ENCODE measurements at places on chromosomes 13 and 19.

- H3K27ac ChIP-seq: no peak overlapping the region
- no peaks in the 10 kb centered on the region for H3K27me3 ChIP-seq
- no peak overlapping the region for H3K4me3 ChIP-seq
- no peak for DNase-seq
- no peaks in the 10 kb centered on the region for H3K36me3 ChIP-seq
- peaks cover 1% of the 10 kb centered on the region for H3K4me1 ChIP-seq
These were observed 31.7 kb downstream of the CEBPG start for GRCh38 chr19:33405254-33405552.

GRCh38 chr19:43624933-43625332 is 5.5 kb upstream of the ZNF428 start:
- peak overlapping the region; percentile 40 for H3K4me3 ChIP-seq
- peak; percentile 81 for DNase-seq
- H3K36me3 ChIP-seq: peaks cover 4% of the 10 kb centered on the region
- no peak overlapping the region for H3K27ac ChIP-seq
- peaks cover 13% of the 10 kb centered on the region for H3K4me1 ChIP-seq
- H3K27me3 ChIP-seq: peaks cover 9% of the 10 kb centered on the region

GRCh38 chr13:73596382-73596781 is 537.6 kb downstream of the KLF5 start:
- no peaks in the 10 kb centered on the region for H3K36me3 ChIP-seq
- DNase-seq: no peak
- H3K27ac ChIP-seq: no peak overlapping the region
- no peak overlapping the region for H3K4me3 ChIP-seq

DNA sequence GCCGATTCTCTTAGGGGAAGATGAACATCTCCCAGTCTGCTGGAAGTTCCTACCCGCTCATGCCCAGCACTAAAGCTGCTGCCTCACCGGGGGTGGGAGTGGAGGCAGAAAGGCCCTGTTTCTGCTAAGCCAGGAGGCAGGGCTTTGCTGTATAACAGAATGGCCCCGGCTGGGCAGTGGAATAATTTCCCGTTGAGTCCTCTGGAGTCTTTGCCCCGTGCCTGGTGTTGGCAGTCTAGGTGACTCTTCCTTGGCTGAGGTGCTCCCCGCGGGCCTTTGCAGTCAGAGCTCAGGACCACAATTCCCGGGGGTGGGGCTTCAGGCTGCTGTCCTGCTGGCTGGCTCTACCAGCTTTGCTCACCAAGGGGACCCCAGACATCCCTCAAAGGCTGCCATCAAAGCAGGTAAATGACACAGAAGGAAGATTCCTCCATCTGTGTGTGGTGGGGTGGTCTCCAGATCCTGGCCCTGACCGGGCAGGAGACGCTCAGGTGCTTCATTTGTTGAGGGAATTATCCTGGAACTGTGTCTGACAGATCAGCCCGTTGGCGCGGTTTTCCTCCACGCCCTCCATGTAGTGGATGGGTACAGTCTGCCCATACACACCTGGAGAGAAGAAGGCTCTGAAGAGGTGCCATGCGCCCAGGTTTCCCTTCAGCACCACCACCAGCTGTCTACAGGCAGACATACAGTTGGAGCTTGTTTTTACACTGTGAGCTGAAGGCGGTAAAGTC is 209.9 kb downstream of the TEX29 start:
- no peak overlapping the region for H3K27ac ChIP-seq
- H3K27me3 ChIP-seq: peaks cover 56% of the 10 kb centered on the region
- H3K36me3 ChIP-seq: no peaks in the 10 kb centered on the region
- DNase-seq: no peak
- H3K4me3 ChIP-seq: no peak overlapping the region

GRCh38 chr19:16791942-16792341 is 37.3 kb upstream of the SIN3B start:
- peaks cover 4% of the 10 kb centered on the region for H3K36me3 ChIP-seq
- H3K27me3 ChIP-seq: peaks cover 13% of the 10 kb centered on the region
- no peak overlapping the region for H3K4me3 ChIP-seq
- H3K27ac ChIP-seq: no peak overlapping the region
- H3K4me1 ChIP-seq: no peaks in the 10 kb centered on the region

DNA sequence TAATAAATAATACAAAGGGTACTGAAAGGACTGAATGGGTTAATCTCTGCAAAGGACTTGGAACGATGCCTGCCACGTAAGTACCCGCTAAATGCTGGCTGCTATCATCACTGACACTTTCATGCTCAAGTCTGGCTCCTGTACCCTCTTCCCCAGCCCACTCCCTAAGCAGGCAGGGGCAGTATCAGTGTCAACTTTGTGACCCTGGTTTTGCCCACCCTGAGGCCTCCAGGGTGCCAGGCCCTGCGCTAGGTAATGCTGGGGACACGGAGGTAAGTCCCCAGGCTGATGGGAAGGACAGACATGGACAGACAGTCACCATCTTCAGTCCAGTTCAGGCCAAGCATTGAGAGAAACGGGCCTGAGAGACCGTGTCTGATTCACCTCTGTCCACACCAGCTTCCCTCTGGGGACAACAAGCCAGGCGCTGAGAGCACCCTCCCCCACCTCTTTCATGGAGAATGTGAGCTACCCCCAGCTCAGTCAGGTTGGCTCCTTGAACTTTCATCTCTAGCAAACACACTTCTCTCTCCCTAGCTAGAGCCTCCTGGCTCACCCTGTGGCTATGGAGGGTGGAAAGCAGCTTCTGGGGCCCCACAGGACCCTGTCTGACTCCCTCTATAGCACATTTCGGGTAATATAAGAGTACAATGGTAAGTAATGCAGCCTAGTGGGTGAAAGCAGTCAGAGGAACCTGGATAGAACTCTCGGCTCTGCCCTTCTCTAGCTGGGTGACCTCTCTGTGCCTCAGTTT is 800 bp downstream of the ETFB start:
- peak overlapping the region; percentile 95 for H3K27ac ChIP-seq
- peaks cover 41% of the 10 kb centered on the region for H3K36me3 ChIP-seq
- no peaks in the 10 kb centered on the region for H3K27me3 ChIP-seq
- H3K4me1 ChIP-seq: peaks cover 63% of the 10 kb centered on the region
- H3K4me3 ChIP-seq: peak overlapping the region; percentile 89
- DNase-seq: no peak

DNA sequence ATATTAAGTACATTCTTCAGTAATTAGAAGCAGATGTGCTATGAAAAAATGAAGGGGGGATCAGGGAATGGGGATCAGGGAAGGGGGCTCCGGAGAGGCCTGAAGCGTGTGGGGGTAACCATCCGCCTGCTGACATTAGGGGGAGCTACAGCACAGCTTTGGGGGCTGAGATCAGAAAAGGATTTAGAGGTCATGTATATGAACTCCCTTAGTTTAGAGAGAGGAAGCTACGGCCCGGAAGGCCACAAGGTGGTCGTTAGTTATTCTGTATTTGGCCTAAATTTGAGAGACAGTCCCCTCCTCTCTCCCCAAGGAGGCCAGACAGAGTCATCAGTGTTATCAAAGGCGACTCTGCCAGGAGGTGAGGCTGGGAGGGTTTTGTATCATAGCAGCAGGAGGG is 99.0 kb downstream of the TM9SF2 start:
- peaks cover 25% of the 10 kb centered on the region for H3K4me1 ChIP-seq
- no peaks in the 10 kb centered on the region for H3K27me3 ChIP-seq
- no peaks in the 10 kb centered on the region for H3K36me3 ChIP-seq

- H3K27ac ChIP-seq: no peak overlapping the region
- H3K4me1 ChIP-seq: no peaks in the 10 kb centered on the region
- H3K27me3 ChIP-seq: peaks cover 11% of the 10 kb centered on the region
- no peak for DNase-seq
- peaks cover 3% of the 10 kb centered on the region for H3K36me3 ChIP-seq
- no peak overlapping the region for H3K4me3 ChIP-seq
These were observed 38.4 kb upstream of the PEPD start for GRCh38 chr19:33559996-33560395.

GRCh38 chr13:65473196-65473595 is 1756.9 kb downstream of the PCDH9 start:
- H3K36me3 ChIP-seq: no peaks in the 10 kb centered on the region
- no peak overlapping the region for H3K27ac ChIP-seq
- no peaks in the 10 kb centered on the region for H3K27me3 ChIP-seq

DNA sequence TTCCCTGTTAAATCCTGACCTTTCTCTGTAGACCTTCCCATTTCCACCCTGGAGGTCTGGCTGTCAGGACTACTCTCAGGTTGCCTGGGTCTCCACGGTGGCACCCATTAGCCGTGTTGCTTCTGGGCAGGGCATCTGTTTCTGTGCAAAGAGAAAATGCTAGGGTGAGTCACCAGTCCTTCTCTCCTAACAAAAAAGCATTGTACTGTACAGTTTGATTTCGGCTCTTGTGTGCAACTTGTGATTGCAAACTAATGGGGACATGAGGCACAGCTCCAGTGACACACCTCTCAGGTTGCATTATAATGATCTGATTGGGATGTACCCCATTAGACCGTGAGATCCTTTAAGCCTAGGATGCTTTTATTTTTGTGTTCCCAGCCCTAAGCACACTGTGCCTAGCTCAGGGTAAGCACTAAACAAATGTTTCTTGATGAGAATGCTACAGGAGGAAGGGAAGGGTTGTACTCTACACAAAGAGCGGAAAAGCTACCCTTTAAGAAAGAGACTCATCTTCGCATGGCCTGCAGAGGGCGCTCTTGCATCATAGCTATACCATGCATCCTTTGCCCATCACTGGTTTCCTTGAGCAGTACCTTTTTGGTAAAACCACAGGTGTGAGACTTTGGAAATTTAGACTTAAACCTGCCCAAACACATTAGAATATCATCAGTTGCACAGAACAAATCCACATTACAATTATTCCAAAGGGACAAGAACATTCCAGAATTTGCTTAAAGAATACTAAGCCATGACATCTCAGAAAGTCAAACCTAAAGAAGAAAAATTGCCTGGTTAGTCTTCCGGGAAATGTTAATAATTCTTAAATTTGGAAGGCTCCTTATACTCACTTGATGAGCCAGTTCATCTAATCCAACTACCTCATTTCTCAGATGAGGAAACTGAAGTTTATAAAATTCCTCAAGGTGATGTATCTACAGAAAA is 20.3 kb upstream of the TRIM13 start:
- peak; percentile 71 for DNase-seq
- no peaks in the 10 kb centered on the region for H3K4me1 ChIP-seq
- H3K36me3 ChIP-seq: no peaks in the 10 kb centered on the region
- H3K27me3 ChIP-seq: no peaks in the 10 kb centered on the region

Data from effector memory CD8-positive, alpha-beta T cell (primary cell).